Kidney tubule cell (primary cell): ENCODE measurements at places on chromosomes 1 and 21.

- no peak for DNase-seq
Measured at GRCh38 chr1:208203848-208204609, 40.2 kb downstream of the PLXNA2 start.

DNA sequence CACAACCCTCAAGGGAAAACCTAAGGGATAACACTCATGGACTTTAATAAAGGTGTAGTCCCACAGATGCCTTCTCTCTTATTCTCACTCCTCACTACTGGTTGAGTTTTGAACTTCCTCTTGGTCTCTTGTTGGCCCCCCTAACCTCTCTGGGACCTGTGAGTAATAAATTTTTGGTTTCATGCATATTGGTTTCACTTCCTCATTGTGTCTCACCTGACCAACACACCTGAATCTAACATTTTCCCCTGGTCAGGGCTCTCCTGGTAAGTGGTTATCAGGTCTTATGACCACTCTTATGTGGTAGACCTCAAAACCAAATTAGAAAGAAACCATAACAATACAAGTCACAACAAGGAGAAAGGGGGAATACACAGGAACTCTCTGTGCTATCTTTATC, 60.5 kb upstream of the PRMT6 start:
- DNase-seq, result peak; percentile 84

DNA sequence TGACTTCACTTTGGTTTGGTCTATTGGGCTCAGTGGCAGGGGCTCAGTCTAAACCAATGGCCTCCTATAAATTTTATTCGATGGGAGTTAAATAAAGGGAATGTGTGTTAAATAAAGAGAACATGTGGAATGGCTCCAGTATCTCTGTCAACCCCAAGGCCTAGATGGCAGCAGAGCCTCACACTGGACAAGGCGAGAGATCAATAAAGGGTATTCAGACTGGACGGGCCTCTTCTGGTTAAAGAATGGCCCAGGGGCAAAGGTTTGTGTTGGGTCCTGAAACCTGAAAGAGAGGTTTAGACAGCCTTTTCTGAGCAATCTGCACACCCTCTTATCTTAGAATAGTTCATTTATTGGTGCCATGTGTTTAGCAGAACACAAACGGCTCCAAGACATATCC, 34.7 kb downstream of the SH3BP5L start:
- no peak for DNase-seq

DNA sequence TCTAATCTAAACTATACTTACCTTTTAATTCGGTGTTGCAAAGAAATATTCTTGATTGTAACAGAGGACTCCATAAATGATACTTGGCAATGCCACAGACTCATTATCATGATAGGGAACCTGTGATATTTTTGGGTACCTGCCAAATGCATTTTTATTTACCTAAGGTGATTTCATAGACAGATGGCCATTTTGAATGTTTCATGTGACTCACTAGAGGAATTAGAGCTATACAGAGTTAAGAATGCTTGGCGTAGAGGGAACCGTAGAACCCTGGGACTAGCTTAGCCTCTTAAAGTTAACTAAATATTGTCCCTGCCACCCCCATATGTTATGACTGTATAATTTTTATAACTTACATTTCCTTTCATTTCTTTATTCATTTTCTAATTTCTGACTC, 136.1 kb downstream of the DISP1 start:
- peak; percentile 33 for DNase-seq

DNA sequence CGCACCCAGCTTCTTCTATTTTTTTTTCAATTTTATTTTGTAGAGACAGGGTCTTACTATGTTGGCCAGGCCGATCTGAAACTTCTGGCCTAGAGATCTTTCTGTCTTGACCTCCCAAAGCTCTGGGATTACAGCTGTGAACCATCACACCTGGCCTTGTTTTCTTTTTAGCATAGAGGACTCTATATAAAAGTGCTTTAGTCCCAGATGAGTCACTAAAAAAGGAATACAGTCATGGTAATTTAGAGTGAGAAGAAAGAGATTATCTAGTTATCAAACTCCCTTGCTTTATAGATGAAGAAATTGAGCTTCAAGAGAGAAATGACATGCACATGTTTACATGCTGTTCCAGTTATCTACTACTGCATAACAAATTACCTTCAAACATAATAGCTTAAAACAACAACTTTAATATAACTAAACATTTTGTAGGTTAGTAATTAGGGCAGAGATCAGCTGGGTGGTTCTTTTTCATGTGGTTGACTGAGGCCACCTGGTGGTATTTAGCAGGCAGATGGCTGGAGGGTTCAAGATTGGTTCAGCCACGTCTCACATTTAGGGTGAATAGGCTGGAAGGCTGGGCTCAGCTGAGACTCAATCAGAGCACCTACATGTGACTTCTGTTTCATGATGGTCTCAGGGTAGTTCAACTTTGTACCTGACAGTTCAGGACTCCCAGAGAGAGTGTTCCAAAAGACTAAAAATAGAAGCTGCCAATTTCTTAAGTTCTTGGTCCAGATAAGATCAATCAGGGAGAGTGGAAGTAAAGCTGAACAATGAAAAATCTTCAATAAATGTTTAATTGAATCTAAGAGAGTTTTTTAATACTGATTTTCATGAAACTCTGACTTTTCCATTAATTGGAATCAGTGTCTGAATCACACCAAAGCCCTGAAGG, 16.9 kb upstream of the MTF2 start:
- DNase-seq, result peak; percentile 36

DNA sequence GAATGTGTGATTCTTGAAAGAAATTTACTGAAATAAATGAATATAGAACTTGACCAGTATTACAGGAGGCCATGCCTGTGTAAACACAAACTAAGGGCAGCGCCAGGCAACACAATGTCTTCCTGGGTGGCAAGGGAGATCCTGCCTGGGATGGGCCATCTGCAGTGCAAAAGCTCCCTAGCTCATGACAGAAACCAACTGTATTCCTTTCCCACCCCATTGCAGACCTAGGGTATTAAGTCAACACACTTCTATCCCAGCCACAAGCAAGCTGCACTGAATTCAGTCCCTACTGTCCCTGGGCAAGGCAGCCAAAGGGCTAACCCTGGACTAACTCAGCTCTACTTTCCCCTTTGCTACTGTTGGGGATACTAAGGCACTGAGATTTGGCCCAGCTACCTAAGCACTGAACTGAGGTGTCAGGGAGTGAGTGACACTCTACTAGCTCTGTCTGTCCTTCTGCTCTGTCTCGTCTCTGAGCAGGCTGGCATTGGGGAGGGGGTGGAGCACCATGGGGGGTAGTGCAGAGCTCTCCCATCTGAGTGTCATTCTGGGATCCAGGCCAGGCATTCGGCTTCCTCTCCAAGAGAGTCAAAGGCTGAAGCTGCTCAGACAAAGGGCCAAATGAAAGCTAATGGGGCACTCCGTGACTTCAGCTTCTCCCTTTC, 2.5 kb downstream of the INKA2 start:
- DNase-seq, result peak; percentile 27

GRCh38 chr1:91640877-91641526, 140.4 kb downstream of the CDC7 start:
- no peak for DNase-seq

- DNase-seq, result no peak
Measured at GRCh38 chr1:29830383-29830782, 594.1 kb downstream of the PTPRU start.

GRCh38 chr21:42861311-42861847, 18.0 kb downstream of the WDR4 start:
- no peak for DNase-seq

DNA sequence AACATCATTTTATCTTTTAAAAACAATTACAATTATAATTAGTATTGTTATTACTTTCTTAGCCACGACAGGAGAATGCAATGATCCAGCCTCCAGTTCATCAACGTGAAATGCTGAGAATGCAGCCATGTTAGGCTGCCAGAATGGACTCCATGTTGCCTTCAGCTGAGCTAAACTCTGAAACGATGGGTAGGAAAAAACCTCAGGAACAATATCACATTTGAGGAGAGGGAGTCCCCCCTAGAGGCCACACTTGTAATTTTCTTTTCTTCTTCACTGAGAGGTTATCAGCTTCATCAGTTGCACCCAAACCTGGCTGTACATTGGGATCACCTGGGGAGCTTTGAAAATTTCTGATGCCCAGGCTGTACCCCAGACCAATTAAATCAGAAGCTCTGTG, 34.6 kb upstream of the DNAH14 start:
- peak; percentile 16 for DNase-seq

- DNase-seq, result peak; percentile 82
Measured at GRCh38 chr1:180923021-180923841, 10.5 kb downstream of the KIAA1614 start.

- DNase-seq, result peak; percentile 50
Measured at GRCh38 chr1:108877348-108878159, 769 bp downstream of the GPSM2 start.

GRCh38 chr1:226627050-226627755, 78.6 kb downstream of the STUM start:
- DNase-seq, result no peak

- no peak for DNase-seq
Measured at GRCh38 chr1:30063621-30064280, 659.6 kb downstream of the MATN1 start.

DNA sequence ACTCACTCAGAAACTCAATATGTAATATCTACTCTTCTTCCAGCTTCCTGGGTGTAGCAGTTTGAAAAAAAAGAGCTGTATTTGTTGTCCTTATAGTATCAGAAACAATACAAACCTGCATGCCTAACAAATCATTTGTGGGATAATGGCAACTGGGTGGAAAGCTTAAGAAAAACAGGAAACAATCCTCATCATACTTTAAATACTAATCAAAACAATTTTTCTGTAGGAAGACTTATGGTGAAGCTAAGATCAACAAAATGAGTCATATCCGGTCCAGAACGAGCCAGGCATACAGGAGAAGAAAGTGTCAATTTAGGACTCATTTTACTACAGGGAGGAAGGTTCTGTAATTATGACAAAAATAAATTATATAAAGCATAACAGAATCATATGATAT, 181.8 kb upstream of the ADGRL4 start:
- DNase-seq, result no peak

DNA sequence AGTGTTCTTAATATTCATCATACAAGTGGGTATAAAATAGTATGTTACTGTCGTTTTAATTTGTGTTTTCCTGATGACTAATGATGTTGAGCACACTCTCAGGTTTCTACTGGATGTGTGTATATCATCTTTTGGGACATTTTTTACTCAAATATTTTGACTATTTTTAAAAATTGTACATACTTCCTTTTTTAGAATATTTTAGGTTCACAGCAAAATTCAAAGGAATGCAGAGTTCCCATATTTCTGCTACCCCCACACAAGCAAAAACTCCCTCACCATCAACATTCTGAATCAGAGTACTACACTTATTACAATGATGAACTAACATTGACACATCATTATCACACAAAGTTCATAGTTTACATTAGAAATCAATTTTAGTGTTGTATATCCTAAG, 114.5 kb downstream of the DPYD start:
- DNase-seq, result no peak

- peak; percentile 22 for DNase-seq
Measured at GRCh38 chr1:176989023-176989422, 175.5 kb downstream of the ASTN1 start.

- peak; percentile 3 for DNase-seq
Measured at GRCh38 chr1:9659328-9659727, 7.8 kb downstream of the PIK3CD start.

DNA sequence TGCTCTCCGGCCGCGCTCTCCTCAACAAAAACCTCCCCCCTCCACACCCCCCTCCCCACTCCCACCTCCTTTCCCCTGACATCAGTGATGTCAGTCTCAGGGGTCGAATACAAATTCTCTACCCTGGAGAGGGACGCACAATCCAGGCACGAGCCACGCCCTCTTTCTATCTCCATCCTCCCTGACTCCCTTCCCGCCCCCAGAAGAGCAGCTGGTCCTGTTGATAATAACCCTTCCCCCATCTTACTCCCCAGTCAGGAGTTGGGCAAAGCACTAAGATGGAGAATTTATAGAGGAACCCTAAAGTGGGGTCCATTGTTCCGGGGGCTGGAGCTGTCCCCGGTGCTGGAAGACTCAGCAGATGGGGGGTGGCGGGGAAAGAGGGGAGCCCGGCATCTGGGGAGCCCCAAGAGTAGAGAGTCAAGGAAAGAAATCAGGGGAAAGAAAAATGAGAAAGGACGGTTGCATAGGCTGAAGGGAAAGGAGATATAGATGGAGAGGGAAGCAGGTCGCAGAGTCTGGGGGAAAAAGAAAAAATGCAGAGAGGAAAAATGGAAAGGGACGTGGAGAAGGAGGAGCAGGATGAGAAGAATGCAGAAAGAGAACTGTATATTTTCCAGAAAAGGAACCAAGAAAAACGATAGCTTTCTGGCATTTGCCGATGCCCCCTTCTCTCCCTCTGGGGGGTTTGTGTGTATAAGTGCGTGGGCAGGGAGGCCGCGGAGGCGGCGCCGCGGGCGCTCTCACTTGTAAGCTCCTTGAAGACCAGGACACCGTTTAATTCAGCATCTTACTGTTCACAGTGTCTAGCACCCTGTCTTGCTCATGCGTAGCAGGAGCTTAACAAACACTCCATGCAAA, at the start of gene CELF3:
Gene CELF3, minus strand, starts transcription at position 33 of the 861 bp plus-strand sequence. CDS start 783 bp downstream, outside the sequence.
- DNase-seq, result no peak

- no peak for DNase-seq
Measured at GRCh38 chr1:194281376-194281775, 1095.0 kb upstream of the B3GALT2 start.

DNA sequence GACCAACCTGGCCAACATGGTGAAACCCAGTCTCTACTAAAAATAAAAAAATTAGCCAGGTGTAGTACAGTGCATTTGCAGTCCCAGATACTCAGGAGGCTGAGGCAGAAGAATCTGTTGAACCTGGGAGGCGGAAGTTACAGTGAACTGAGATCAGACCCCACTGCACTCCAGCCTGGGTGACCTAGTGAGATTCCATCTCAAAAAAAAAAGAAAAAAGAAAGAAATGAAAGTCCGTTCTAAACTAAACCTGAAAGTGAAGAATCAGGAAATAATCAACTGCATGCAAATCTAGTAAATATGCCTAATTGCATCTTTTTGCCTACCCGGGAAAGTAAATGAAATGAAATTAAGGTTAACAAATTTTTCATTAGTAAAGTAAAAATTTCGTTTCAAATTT, 99.6 kb downstream of the ZZZ3 start:
- no peak for DNase-seq

DNA sequence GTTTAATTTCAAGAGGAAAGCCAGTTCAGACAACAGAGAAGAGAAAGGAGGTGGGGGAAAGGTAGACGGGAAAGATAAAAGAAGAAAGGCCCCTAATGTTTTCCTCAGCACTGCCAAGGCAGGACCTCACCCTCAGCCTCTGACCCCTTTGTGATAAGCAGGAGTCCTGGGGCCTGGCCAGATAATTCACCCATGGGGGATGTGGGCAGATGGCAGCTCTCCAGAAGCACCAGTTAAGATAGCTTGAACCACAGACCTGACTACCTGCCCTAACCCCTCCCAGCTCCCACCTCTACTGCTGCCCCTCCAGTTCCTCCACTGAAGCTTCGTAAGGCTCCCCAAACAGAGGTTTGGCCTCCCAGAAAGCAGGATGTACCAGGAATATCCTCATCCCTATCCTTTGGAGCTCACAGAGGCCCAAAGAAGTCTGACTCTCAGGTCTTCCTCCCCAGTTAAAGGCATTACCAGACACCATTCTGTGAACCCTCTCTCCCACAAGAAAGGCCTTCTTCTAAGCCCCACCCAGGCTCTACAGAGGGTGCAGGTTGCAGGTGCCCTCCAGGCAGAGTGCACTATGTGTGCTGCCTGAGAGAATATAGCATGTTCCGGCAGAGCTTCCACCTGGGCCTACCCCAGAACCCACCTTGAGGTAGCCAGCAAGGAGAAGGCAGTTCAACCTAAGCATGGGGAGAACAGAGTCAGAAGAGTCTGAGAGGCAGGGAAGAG, 9.2 kb upstream of the SNAPIN start:
- DNase-seq, result no peak

- peak; percentile 67 for DNase-seq
Measured at GRCh38 chr1:23751050-23751814, 8.0 kb downstream of the ELOA start.

- DNase-seq, result no peak
Measured at GRCh38 chr1:1439546-1440261, 4.2 kb downstream of the VWA1 start.
